IMR-90 (cell line): ENCODE measurements at places on chromosomes 2 and 18. TPM values are rescaled to one million over a fixed set of nuclear protein-coding genes. Genes with fewer than 3 reads are reported as not detected.

Gene C2orf66
- not detected in 2 replicates for total RNA-seq

Gene PARD3B
- total RNA-seq, result 15.3 and 15.6 TPM in 2 replicates

Gene PKP4
- total RNA-seq, result 37.5 and 37.8 TPM in 2 replicates

Gene NAGK
- 60.4 and 77.8 TPM in 2 replicates for total RNA-seq

Gene NEURL3
- not detected in 2 replicates for total RNA-seq

Gene CDKL4
- total RNA-seq, result 0.28 TPM in 1 of 2 replicates, not detected in the other
